ENCODE measurements at places on chromosomes 6 and 20.

GRCh38 chr6:24723270-24723669, 4.3 kb upstream of the C6orf62 start:
- no peak for DNase-seq

- no peak for DNase-seq
These were observed 82.6 kb downstream of the EYA2 start for GRCh38 chr20:46977204-46977603.

- DNase-seq = no peak
These were observed 33.6 kb downstream of the CDK19 start for GRCh38 chr6:110781522-110782214.

- no peak for DNase-seq
These were observed 361.1 kb upstream of the PTCHD4 start for GRCh38 chr6:48472091-48472490.

DNA sequence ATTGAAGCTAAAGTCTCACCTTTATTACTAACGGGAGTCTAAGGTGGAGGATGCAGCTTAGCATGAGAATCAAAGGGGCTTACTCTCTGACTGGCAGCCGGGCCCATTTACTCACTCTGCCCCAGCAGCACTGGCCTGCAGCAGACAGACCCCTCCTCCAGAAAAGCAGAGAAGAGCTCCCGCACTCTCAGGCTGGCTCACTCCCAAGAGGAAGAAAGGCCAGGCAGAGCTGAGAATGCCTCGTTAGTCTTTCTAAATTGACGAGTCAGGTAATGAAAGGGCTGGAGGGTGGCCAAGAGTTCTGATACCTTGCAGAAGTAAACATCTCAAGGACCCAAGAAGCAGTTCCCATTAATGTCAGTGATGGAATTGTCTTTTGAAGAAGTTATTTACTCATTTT, 44.5 kb upstream of the IL20RA start:
- no peak for DNase-seq

GRCh38 chr6:39574991-39575390, 150.2 kb downstream of the KIF6 start:
- no peak for DNase-seq

GRCh38 chr20:35320396-35321126, 28.3 kb upstream of the FAM83C start:
- no peak for DNase-seq

DNA sequence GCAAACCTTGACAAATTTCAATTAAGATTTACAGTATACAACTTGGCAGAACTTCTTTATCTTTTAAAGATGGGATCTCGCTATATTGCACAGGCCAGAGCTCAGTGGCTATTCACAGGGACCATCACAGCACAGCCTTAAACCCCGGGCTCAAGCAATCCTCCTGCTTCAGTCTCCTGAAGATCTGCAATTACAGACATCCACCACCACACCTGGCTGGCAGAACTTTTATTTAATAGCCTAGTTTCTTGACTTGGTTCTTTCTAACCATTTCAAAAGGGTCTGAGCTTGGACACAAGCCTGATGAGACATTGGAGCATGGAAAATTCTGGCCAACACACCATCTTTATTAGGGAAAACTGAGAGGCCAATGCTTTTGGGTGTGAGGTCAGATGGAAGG, 151.6 kb upstream of the KCNG1 start:
- DNase-seq = no peak

DNA sequence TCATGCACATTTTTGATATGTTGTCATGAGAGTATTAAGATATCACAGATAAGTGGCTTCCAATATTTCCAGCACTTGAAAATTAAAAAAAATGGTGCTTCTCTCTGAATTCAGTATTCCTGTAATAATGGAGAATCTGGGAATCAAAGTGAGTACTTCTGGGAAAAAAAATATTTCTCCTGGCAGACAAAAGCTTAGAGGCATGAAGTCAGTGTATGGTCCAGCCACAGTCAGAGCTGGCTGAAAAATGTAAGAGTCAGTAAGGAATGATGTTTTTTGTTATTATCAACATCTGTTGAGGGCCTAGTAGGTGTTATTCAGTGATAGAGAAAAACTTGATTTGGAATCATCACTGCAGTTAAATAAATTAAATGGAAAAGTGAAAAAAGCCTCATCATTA, 3.2 kb upstream of the RFPL4B start:
- no peak for DNase-seq

DNA sequence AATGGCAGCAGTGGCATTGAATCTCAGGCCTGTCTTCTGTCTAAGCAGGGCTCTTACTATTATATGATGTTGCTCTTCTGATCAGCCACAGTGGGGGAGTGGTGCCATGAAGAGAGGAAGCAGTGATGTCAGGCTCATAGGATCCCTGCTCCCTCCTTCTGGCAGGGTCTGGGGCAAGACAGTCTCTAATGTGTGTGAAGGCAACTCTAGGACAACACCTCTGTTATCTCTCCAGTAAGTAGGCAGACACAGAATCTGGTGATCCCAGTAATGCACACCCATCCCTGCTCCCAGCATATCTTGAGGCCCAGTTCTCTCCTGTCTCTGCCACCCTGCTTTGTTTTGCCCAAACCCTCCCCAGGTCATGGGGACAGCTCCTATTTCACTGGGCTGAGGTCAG, 8.8 kb downstream of the C20orf202 start:
- no peak for DNase-seq

GRCh38 chr6:16781348-16782169, 20.3 kb upstream of the ATXN1 start:
- no peak for DNase-seq

GRCh38 chr20:7792150-7792869, 147.9 kb downstream of the HAO1 start:
- no peak for DNase-seq

- DNase-seq = no peak
These were observed 20.5 kb downstream of the NCOA7 start for GRCh38 chr6:125811259-125811658.
